ENCODE measurements at places on chromosomes 11 and 22. TPM values are rescaled to one million over a fixed set of nuclear protein-coding genes. Genes with fewer than 3 reads are reported as not detected.

The OR51E1 gene
- total RNA-seq, result 1.2 TPM

The BCR gene
- total RNA-seq, result 51.2 TPM

- DNase-seq, result no peak
These were observed 432 bp downstream of the TNKS1BP1 start for GRCh38 chr11:57324154-57324885.

DNA sequence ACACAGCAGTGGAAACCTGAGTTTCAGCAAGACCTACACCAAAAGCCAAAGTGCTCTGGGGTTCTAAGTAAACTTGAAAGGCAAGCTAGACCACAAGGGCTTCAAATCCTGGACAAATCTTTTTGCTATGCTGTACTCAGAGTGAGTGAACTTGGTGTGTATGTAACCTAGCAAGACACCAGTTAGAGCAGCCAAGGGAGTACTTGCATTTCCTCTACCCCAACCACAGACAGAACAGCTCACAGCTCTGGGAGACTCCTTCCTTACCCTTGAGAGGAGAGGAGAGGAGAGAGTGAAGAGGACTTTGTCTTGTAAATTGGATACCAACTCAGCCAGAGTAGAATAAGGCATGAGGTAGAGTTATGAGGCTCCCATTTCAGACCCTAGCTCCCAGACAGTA, 71.4 kb downstream of the CTSC start:
- no peak for DNase-seq

GRCh38 chr22:32880893-32881596, 79.5 kb downstream of the TIMP3 start:
- DNase-seq, result peak; percentile 94

DNA sequence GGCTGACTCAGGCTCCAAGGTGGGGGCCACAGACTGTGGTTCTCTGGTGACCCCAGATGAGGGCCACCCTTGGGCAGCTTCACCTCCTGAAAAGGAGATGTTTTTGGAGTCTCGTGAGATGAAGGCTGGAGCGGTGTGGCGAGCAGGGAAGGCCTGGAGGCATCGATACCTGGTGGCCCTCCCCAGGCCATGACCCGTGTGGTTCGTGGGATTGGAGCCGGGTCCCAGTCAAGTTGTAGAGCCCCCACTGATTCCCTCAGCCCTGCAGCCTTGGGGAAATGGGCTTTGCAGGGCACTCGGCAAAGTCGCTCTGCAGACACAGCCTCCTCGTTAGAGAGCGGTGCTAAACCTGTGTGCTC, 1083.4 kb downstream of the BRD1 start:
- DNase-seq, result no peak

GRCh38 chr11:115191761-115192160, 312.5 kb downstream of the CADM1 start:
- no peak for DNase-seq

The ARSA gene
- total RNA-seq, result 49.4 TPM

DNA sequence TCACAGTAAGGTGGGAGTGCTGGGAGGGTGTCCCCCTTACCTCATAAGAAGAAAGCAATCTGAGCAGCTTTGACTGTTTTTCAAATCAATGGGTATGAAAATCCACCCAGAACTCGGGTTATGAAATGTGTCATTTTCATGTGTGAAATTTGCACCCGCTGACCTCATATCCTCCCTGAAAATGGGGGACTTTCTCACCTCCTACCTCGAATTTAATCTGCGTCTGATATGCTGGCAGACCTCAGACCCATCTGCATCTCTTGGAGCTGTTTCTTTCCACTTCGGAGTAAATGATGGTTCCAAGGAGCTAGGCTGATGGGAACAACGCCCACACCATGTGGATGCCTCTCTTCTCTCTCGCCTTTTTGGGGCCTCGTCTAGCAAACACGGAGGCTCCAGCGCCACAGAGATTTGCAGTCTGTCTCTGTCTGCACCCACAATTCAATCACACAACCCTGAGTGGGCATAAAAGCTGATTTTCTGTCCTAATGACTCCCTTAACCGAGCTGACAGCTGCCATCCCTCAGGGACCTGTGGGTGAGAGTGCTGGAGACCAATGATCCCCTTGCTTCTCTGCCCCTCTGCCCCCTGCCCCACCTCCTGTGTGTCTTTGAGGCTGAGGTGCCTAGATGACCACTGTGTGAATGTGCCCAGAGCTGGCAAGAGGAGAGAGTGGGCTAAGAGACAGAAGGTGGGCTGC, 71.0 kb downstream of the TRIM29 start:
- DNase-seq, result peak; percentile 57

DNA sequence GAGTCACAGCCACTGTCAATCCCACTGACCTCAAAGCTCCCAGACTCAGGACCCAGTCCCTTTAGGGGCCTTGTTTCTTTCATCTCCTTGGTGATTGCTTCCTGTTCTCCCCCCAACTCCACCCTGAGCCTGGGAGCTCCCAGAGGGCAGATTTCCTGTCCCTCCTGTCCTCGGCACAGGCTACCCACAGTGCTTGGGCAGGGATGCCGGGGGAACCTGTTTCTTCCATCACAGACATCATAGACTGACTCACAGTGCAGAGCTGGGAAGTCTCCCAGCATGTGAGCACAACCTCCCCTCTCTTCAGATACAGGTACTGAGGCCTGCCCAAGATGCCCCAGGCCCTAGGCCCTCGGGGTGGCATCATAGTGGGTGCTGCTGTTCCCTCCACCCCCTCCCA, 16.6 kb downstream of the TRIM29 start:
- no peak for DNase-seq

The ANO1 gene
- total RNA-seq, result 44.4 TPM
